ENCODE measurements at places on chromosomes 6 and 20.

DNA sequence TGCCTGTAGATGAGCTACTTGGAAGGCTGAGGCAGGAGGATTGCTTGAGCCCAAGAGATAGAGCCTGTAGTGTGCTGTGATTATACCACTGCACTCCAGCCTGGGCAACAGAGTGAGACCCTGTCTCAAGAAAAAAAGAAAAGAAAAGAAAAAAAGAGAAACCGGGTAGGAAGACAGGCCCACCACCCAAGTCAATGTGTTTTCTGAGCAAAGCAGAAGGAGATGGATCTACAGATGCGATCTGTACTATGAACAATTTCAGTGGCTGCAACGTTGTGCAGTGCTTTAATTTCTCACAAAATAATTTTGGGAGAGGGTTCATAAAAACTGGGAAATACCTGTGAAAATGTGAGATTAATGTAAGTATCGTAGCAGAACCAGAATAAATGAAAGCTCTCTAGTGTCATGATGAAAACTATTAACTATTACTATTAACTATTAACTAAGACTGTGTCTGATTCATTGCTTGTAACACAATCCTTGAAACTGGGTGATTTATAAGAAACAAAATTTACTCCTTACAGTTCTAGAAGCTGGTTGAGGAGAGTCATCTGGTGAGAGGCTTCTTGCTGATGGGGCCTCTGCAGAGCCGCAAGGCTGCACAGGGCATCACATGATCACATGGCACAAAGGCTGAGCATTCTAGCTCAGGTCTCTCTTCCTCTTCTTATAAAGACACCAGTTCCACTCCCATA is 233.1 kb upstream of the ZNF217 start:
- no peak for DNase-seq

DNA sequence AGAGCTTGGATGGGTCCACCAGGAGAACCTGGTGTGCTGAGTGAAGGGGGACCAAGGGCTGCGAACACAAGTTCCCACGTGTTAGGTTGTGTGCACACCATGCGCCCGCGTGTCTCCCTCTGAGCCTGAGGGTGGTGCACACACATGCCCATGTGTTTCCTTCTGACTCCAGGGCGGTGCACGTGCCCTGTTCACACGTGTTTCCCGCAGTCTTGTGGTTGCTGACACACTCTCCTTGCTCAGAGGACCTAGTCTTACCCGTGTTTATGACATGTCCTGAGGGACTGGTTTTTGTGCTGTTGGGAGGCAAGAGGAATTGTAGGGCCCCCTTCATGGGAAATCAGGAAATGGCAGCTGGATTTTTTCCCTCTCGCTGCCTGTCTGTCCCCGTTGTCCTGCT is 36.3 kb upstream of the PCMTD2 start:
- no peak for DNase-seq

GRCh38 chr6:32983493-32983848 is 15.1 kb downstream of the BRD2 start:
- no peak for DNase-seq

- no peak for DNase-seq
Observed at GRCh38 chr6:10256113-10256690, 158.7 kb downstream of the TFAP2A start.

- no peak for DNase-seq
Observed at GRCh38 chr20:59078231-59078630, 35.6 kb upstream of the PRELID3B start.

- DNase-seq = no peak
Observed at GRCh38 chr6:14824060-14824459, 421.8 kb upstream of the JARID2 start.

- DNase-seq = no peak
Observed at GRCh38 chr6:27651371-27651732, 178.4 kb upstream of the ZNF184 start.

- DNase-seq = no peak
Observed at GRCh38 chr6:1689141-1689540, 79.4 kb downstream of the FOXC1 start.

DNA sequence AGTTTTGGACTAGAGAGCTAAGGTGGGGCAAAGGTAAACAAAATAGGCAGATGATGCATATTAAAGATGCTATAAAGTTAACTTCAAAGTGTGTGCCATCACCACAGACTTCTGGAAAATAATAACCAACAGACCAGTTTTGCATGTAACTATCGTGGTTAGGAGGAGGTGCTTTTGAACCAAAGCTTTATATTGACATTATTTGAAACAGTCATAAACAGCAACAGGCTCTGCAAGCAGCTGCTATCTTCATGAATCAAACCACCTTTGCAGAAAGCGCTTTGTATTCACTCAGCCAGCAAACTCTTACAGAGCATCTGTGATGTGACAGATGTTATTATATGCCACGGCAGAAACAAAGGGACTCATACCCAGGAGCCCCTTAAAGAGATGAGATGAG is 81.9 kb downstream of the CRYBG1 start:
- no peak for DNase-seq

- DNase-seq = no peak
Observed at GRCh38 chr6:110664933-110665332, 150.3 kb downstream of the CDK19 start.

- no peak for DNase-seq
Observed at GRCh38 chr6:30450909-30451841, 38.1 kb upstream of the HLA-E start.

GRCh38 chr6:56101141-56101553 is 146.2 kb downstream of the COL21A1 start:
- DNase-seq = peak; percentile 44

GRCh38 chr6:105952772-105953690 is 133.1 kb upstream of the PRDM1 start:
- no peak for DNase-seq

DNA sequence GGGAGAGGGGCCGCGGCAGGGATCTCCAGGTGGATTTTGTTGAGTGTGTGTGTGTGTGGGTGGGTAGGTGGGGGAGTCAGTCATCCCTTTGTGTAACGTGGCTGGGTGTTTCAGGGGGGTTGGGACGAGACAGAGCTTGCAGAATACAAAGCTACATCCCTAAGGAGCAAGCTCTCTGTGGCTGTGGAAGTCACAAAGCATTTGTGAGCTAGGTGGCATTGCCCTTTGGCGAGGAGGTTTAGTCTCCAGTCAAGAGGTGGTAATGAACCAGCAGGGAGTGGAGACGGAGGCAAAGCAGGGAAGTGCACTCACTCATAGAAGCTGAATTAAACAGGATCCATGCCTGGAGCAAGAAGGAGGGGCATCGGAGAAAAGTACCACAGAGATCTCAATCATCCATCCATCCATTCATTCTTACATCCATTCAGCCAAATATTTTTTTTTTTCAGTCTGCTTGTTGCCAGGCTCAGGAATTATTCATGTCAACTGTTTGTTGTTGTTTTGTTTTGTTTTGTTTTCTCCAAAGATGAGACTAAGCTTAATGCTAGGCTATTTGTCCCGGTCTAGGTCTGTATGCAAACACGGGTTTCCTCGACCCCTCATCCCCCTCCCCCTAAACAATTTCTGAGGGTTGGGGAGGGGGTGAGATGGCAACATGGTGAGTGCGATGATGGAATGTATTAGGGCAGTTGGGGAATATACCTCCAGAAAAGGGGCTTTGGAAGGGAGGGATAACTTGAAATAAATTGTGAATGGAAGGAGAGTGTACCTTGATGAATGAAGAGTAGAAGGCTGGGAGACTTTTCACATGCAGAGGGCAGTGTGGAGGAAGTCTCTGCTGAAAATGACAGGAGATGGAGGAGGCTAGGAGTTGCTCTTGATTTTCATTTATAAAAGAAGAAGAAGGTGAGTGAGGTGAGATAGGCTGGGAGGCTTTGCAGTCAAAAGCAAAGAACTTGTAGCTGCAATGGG is 1.0 kb downstream of the HCRTR2 start:
- DNase-seq = no peak

GRCh38 chr6:53530780-53531386 is 14.0 kb downstream of the GCLC start:
- DNase-seq = no peak

DNA sequence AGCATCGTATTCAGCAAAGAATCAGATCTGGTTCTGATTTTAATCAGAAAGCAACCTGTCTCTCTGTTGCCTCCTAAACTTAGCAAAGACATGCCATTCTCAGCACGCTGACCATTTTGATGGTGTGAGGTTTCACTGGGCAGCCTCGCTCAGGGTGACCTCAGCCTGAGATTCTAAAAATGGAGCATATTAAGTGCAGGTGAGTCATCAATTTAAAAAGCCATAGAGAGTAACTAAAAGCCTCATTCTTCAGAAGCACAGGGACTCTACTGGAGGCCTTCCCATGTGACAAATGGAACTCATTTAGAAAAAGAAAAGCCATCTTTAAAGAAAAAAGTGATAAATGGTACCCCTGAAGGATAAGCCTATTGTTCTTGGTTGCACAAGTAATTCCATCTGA is 91.3 kb downstream of the FILIP1 start:
- no peak for DNase-seq

DNA sequence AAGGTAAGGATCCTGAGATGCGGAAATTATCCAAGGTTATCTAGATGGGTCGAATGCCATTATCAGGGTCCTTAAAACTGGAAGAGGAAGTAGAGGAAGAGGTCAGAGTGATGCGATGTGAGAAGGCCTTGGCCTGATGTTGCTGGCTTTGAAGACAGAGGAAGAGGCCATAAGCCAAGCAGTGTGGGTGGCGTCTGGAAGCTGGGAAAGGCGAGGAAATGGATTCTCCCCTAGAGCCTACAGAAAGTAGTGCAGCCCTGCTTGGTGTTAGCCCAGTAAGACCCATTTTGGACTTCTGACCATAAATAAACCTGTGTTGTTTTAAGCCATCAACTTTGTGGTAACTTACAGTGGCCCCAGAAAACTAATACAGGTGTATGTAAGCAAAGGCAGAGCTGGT is 2.0 kb downstream of the SRXN1 start:
- DNase-seq = no peak

DNA sequence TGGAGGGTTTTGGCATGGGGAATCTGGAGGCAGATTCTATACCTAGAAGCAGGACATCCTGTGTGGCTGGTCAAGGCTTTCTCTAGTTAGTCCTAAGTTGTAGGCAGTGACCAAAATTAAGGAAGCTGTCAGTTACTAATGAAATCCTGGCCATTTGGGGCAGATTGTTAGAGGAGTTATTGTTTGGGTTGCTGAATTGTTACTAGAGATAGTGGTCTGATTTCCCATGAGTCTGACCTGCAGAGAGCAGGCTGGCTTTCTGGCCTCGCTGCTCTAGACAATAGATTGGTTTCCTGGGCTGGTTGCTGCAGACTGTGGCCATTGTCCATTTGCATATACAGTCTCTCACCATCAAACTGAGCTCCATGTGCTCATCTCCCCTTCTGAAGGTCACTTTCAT is 205.0 kb upstream of the SASH1 start:
- DNase-seq = no peak

GRCh38 chr6:108116546-108117426 is 42.2 kb upstream of the OSTM1 start:
- no peak for DNase-seq

DNA sequence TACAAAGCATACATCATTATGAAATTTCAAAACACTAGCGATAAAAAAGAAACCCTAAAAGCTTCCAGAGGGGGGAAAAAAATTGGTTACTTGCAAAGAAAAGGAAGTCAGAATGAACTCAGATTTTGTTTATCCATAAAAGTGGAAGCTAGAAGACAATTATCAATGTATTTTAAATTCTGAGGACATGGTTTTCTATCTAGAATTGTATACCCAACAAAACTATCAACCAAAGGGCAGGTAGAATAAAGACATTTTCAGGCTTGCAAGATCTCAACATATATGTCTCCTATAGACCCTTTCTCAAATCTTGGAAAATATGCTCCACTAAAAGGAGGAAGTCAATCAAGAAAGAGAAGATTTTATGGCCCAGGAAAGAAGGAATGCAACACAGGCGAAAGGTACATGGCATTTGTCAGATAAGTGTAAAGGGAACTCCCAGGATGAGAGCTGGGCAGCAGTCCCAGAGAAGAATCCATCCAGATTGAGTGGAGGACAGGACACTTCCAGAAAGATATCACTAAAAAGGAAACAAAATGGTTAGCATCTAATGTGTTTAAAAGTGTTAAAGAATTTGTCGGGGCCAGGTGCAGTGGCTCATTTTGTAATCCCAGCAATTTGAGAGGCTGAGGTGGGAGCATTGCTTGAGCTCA is 45.4 kb upstream of the ZFAND3 start:
- DNase-seq = no peak

DNA sequence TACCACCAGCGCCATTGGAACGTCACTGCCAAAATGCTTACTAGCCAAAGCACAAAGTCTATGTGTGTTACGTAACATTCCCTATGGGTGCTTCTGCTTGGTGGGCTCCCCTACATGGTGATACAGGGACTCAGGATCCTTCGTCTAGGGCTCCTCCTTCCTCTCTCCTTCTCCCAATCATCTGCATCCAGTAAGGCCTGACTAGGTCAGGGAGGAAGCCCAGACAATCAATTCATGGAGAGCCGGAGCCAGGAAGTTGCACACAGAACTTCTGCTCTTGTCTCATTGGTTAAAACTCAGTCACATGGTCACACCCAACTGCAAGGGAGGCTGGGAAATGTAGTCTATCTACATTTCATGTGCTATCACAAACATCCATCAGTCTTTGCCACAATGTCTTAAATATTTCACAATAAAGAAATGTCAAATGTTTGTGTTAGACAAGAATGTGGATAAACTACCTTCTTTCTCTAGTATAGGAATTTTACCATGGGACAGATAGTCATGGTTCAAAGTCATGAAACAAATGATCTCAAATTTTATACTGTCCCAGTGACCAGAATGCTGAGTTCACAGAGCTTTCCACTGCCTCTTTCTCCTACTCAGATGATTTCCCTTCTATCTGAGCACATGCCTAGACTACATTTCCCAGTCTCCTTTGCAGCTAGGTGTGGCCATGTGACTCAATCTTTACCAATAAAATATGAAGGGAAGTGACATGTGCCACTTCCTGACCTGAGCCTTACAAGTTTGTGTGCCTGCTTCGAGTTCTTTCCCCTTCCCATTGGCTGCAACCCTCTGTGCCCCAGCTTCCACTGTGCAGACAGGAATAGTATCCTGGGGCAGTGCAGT is 9.3 kb upstream of the KCNK15 start:
- DNase-seq = peak; percentile 72

Data from T1000 (cell line).